Activated CD8-positive, alpha-beta T cell treated with anti-CD3 and anti-CD28 coated beads, Interleukin-2, amount 10 ng/mL, durations not matched to agents 7 days and 5 days (primary cell): ENCODE measurements at places on chromosomes 1 and 21.

- DNase-seq, result no peak
These were observed 243.4 kb upstream of the VAMP3 start for GRCh38 chr1:7527733-7528045.

DNA sequence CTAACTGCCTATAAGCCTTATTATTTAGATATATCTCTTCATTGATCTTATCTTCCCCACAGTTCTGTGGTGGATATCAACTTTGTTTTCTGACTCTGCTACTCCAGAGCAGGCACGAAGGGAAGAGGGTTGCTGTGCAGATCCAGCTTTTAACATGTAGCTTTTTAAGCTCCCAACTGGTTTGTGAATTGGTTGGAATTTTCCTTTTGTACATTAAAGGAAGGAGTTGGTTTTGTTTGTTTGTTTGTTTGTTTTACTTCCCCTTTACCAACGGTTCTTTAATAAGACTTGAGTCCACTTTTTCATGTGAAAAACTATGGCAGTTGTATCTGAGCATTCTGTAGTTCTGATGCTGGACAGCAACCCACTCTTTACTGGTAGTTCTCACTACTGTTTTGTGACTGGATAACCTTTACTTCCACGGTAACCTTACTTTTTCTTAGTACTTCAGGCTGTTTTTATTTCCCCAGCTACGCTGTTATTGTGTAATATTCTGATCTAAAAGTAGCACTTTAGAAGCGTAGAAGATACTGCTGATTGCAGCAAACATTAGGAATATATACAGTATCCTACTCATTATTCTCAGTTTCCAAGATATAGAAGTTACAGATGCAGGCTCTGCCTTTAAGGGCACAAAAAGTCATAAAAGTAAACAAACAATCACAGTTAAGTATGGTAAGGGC, 1.6 kb downstream of the GNPAT start:
- DNase-seq, result no peak

GRCh38 chr1:112359961-112360767, 35.9 kb upstream of the CTTNBP2NL start:
- no peak for DNase-seq

DNA sequence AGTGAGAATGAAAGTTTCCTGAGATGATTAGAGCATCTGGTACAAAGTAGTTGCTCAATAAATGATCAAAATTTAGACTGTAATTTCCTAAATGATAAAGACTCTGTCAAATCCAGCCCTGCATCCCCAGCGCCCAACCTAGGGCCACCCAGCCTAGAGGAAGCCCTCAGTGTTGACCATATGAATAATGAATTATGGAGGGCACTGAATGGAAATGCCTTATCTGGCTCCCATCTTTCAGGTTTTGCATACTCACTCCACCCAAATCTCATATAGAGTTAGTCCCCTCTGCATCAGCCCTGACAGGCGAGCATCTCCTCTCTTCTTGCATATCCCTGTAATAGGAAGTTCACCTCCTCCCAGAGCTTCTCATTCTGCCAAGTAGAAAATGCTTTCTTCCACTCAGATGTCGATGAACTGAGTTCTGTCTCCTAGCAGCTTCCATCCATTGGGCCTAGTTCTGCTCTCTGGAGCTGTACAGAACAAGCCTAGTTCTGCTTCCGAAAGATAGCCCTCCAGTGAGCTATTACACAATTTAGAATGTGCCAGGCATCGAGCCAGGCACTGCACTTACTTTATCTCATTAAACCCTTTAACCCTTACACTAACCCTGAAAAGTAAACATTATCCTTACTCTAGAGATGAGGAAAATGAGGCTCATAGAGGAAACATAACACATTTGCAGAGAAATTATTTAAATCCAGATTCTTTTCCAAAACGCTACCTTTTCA, 20.9 kb downstream of the COA7 start:
- no peak for DNase-seq

- peak; percentile 63 for DNase-seq
These were observed at the start of gene HEYL for GRCh38 chr1:39639305-39640130. HEYL (minus strand) TSS chr1:39639643; CDS start chr1:39639625, 18 bp downstream.
